ENCODE measurements at places on chromosomes 7 and 10. TPM values are rescaled to one million over a fixed set of nuclear protein-coding genes. Genes with fewer than 3 reads are reported as not detected.

DNA sequence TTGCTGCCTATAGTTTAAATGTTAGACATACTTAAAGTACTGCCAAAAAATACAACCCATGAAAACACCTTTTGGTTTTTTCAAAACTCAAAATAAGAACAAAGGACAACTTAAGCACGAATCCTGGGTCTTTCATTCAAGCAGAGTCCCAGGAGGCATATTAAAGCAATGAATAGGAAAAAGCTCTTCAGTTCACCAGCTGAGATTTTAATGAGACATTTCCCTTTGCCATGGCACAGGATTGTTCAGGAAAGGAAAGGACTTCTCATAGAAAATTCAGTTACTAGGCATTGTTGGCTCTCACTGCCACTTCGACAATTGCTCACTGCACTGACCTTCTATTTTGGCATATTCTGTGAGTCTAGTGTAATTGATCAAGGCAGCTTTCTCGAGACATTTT lies 133.5 kb upstream of the FEZF1 start:
- no peak for DNase-seq

DNA sequence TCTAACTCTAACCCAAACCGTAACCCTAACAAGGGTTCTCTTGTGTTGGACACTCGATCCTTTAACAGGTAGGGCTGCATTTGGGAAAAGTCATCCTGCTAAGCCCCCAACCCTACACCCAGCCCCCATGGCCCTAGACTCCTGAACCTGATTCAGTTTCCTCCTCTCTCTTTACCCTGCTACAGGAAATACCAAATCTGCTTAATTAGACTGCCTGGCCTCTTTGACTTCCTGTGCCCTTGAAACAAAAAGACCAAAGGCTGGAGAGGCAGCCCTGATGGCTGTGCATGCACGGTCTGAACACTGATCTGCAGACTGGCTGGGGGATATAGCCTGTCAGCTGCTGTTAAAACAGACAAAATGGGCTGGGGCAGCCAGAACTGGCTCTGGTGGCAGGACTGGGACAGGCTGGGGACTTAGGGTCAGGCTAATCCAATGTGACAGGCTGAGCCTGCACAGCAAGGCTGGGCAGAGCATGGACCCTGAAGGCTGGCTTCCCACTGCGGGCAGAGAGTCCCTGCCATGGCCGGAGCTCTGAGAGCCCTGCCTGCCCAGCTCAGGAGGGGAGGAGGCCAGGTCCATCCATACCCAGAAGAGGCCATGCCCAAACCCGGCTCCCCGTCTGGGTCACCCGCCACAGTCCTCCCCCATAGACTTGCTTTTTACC lies 51.0 kb upstream of the MSMB start:
- peak; percentile 23 for DNase-seq

- DNase-seq, result peak; percentile 35
Measured at GRCh38 chr10:68099736-68100135, 9.6 kb upstream of the MYPN start.

- no peak for DNase-seq
Measured at GRCh38 chr7:89845952-89846351, 308.3 kb upstream of the STEAP1 start.

GRCh38 chr7:150458756-150459155 lies 8.3 kb downstream of the GIMAP8 start:
- no peak for DNase-seq

DNA sequence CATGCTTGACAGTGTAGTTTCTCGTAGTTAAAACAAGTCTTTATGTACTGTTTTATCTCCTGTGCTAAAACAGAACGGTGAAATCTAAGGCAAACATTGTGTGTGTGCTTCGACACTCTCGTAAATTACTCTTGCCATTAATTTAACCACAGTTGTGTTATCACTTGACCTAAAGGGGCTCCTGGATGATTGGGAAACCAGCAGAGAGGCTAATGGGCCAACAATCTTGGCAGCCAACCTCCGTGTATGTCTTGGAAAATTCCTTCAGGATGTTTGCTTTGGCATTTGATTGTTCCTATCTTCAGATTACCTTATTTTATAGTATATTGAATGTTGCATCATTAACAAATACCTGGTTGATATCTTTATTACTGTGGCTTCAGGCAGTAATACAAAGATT lies 409.5 kb downstream of the SDK1 start:
- no peak for DNase-seq

DNA sequence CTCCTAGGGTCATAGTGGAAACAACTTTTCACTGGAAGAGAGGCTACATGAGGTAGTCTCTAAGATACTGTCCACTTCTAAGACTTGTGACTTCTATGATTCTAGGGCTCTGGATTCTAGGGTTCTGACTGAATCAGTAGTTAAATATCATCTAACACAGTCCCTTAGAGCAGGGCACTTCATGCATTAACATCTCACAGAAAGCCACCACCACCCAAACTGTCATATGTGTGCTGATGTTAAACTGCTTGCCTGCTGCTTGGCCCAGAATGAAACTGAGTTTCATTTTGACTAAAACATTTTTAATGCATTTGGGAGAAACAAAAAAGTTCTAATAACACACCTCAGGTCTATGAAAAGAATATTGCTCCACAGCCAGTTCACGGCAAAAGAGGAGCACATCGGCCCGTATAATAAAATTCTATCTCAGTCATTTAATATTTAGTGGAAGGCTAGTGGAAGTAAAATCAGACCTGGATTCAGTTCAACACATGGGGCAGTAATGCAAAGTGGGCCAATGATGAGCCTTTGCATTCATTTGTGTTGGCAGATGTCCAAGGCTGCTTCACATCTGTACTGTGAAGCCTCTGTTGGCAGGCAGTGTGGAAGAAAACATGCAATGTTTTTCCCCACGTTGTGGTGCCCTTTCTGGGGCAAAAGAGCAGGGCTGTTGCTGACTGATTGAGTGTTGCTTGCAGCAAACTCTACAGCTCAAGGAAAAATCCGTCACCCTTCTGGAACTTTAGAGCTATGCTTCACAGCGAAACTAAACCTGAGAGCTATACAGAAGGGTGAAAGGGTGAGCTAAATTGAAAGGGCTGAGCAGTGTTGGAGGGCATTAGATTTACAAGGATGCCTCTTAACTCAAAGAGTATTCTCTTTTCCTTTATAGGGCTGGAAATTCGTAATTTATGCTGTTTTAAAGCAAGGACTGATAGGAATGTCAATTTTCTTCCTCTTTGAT lies 33.5 kb upstream of the AUTS2 start:
- DNase-seq, result no peak

DNA sequence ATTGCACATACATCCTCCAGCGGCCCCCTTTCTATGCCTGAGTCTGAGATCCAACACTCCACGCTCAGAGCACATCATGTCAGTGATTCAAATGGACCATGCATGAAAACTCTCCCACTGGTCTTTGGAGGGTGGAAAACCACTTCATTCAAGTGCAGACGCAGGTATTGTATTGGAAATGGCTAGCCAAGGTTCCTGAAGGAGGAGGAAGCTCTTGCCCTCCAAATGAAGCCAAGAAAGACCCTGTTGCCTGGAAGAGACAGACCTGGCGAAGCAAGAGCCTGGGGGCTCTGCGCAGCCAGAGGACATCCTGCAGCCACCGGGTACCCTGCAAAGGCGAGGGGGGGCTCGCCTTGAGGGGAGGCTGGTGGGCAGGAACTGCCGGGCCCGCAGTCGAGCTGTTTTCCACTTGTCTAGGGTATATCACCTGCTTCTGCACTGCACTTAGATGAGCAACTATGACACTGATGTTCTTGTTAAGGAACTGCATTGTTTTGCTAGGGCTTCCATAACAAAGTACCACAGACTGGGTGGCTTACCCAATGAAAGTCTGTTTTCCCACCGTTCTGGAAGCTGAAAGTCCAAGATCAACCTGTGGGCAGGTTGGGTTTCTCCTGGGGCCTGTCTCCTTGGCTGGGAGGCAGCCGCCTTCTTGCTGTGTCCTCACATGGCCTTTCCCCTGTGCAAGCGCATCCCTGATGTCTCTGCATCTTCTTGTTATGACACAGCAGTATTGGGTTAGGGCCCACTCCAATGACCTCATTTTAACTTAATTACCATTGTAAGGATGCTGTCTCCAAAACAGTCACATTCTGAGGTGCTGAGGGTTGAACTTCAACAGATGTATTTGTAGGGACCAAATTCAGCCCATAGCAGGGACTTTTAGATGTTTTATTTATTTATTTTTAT lies 233.4 kb downstream of the ARHGAP12 start:
- DNase-seq, result no peak

- no peak for DNase-seq
Measured at GRCh38 chr7:88344956-88345832, 38.5 kb upstream of the STEAP4 start.

DNA sequence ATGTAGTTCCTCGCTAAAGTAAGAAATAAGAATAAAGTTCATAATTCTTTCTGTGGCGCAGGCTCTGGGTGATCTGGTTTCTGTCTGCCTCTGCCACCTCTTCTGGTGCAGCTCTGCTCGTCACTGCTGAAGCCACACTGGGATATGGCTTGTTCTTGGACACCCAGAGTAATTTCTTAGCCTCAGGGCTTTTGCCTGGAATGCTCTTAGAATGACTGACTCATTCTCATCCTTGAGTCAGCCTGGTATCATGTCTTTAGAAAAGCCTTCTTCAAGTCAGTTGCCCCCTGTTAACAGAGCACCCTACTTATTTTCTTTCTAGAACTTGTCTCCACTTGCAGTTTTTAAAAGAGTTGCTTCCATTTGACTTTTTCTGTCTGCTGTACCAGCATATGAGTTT lies 2.0 kb downstream of the ZSCAN25 start:
- DNase-seq, result peak; percentile 66

DNA sequence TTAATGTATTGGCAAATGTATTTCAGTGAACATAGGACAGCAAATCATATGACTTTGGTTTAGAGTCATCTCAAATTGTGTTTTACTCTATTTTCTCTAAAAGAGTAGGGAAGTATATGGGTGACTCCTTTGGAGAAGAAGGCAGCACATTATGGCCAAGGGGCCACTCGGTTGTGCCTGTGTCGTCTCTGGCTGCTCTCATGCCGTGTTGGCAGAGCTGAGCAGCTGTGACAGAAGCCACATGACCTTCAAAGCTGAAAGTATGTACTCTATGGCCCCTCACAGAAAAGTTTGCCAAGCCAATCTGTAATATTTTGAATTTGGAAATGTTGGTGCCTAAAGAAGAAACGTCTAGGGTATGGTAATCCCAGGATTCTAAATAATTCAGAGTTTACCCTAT lies 47.5 kb downstream of the TASOR2 start:
- DNase-seq, result no peak

DNA sequence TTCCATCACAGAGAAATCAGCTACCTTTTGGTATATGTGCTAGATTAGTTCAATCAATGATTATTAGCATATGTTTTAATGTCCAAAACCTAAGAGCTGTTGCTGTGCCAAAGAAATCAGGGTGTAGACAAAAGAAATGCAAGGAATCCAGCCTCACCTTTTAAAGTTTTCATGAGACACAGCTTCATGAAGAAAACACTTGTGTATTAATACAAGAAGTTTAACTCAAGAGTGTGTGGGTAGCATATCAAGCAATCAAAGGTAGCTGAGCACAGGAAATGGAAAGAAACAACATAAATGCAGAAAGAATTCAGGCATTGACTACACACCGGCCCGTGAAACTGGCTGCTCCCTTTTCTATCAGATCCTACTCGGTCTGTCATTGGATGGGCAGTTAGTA lies 76.0 kb upstream of the CAV2 start:
- no peak for DNase-seq

Gene C10orf62
- total RNA-seq, result not detected

Gene AGMO
- not detected for total RNA-seq

Gene GJD4
- not detected for total RNA-seq

Gene ASAH2
- total RNA-seq, result 3.0 TPM

Gene PTER
- total RNA-seq, result 9.5 TPM

Gene DMBT1
- total RNA-seq, result 1.1 TPM

Gene AKR1C8
- not detected for total RNA-seq

Gene TMEM236
- not detected for total RNA-seq

Gene DOCK1
- 28.6 TPM for total RNA-seq

Measured in HT1080 (cell line).